ENCODE measurements at places on chromosomes 1 and 21.
A peak's percentile ranks its signal among the peaks of the same experiment; 100 is the strongest.

DNA sequence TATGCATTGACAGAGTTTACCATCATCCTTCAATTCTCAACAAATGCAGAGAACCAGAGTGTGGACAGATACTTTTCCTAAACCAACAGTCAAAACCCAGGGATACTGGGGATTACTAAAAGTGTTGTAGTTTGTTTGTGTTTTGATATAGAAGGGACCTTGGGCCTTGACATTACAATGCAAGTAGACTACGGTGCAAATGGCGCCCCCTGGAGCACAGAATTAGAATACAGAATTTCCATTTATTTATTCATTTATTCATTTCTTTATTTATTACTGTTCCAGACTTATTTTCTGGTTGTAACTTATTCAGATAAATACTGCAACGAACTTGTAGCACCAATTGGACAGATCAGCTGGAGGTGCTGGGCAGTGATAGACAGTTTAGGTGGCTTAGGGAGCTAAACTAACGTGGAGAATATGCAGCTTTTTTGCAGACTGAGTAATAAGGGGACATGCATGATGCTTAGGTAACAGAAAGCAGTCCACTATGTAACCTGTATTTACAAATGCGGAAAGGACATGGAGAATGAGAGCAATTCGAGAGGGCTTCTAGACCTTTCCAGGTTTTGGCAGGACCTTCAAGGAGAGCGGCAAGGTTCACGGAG, 42.6 kb downstream of the KIRREL1 start:
- peak; percentile 68 for DNase-seq

GRCh38 chr1:88946861-88947260, 45.6 kb downstream of the KYAT3 start:
- peak; percentile 98 for DNase-seq

DNA sequence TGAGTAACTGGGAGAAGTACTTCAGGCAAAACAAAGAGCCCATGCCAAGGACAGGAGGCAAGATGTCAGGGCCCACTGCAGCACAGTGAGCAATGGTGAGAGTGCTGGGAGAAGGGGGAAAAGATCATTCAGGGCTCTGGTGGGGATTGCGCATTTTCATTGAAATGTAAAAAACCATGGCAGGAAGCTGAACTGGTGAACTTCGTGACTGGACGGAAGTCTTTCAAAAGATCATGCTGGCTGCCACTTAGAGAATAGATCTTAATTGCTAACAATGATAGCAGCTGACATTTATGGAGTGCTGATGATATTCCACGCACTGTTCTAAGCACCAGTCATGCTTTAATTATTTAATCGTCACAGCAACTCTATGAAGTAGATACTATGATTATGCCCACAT, 107.0 kb downstream of the TGFBR3 start:
- DNase-seq = no peak

- DNase-seq = no peak
Measured at GRCh38 chr1:8315573-8316475, 2.1 kb upstream of the SLC45A1 start.

- DNase-seq = no peak
Measured at GRCh38 chr1:152251391-152251790, 27.4 kb upstream of the HRNR start.

DNA sequence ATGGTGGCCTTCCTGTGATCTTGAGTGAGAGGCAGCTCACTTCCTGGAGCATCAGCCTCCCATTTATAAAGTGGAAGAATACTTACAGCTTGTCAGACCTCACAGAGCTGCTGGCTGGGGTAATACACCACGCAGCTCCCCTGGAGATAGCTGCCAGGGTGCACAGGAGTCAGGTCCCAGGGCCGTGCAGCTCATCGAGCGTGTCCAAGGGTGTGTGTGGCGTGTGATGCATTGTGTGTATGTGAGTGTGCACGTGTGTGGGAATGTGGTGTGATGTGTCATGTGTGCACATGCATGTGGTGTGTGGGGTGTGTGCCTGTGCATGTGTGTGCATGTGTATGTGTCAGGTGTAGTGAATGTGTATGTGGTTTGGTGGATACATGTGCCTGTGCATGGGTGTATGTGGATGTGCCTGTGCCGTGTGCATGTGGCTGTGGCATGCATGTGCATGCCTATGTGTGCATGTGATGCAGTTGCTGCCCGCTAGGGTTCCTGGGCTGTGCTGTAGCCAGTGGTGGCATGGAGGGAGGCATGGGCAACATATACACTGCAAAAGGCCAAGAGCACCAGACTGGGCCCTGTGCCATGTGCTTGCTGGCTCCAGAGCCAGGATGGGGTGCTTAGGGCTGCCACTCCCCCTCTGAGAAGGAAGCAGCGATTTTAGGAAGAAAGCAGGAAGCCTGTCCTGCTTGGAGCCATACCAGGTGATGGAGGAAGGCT, 24.6 kb downstream of the WNT3A start:
- no peak for DNase-seq

DNA sequence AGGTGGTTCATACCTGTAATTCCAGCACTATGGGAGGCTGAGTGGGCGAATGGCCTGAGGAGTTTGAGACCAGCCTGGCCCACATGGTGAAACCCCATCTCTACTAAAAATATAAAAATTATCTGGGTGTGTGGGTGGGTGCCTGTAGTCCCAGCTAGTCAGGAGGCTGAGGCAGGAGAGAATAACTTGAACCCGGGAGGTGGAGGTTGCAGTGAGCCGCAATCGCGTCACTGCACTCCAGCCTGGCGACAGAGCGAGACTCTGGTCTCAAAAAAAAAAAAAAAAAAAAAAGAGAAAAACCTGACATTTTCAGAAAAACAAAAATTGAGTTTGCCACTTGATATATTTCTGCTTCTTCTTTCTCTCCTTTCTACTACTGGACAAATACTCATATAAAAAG, 24.3 kb downstream of the CA6 start:
- DNase-seq = no peak

- DNase-seq = no peak
Measured at GRCh38 chr21:34227386-34227852, 136.4 kb upstream of the KCNE2 start.

DNA sequence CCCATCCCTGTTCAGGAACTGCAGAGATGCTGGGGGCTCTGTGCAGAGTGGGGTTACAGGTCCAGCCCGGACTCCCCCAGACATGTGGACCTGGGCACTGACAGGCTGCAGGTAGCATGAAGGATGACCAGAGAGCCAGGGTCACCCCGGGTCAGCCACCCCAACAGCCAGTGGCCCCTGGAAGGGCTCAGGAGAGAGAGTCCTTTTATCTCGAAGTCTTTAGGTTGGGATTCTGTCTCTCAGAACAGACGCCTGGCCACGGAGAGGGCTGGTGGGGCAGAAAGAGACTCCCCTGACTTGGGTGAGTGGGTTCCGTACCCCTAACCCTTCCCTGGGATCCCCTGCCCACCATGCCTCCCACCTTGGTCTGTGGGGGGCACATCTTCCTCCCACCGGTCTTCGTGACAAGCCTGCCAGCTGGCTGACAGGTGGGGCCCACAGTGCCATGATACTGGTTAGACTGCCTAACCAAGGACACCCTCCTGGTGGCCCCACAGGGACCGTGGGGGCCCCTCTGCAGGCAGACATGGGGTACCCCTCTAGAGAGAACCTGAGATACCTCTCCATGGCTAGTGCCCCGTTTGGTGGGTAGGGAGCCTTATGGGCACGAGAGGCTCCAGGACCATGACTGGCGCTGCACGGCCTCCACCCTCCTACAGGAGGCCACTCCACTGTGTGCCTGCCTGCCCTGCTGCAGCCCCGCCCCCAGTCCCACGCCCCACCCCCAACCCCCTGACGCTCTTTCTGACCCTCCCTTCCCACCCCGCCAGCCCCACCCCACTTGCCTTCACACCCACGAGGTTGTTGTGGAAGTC, 24.2 kb downstream of the WNT9A start:
- DNase-seq = no peak
